ENCODE measurements at places on chromosomes 4 and X.

DNA sequence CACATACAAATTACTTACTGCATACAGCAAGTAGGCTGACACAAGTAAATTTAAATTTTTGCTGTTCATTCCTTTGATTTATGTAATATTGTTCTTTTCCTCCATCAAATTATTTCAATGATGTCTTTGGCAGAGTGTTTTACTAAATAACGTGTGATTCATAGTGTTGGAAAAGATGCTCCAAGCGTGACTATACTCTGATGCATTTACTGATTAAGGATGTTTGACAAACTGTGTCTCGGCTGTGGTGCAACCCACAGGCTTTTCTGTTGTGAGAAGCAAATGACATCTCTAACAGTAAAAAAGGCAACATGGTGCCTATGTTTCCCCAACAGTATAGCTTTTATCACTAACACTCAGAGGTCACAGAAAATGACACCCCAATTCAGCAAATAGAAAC is 540.9 kb downstream of the PPP4R3C start:
- DNase-seq: no peak

GRCh38 chr4:120714417-120715010 is 208.0 kb downstream of the PRDM5 start:
- DNase-seq: no peak

DNA sequence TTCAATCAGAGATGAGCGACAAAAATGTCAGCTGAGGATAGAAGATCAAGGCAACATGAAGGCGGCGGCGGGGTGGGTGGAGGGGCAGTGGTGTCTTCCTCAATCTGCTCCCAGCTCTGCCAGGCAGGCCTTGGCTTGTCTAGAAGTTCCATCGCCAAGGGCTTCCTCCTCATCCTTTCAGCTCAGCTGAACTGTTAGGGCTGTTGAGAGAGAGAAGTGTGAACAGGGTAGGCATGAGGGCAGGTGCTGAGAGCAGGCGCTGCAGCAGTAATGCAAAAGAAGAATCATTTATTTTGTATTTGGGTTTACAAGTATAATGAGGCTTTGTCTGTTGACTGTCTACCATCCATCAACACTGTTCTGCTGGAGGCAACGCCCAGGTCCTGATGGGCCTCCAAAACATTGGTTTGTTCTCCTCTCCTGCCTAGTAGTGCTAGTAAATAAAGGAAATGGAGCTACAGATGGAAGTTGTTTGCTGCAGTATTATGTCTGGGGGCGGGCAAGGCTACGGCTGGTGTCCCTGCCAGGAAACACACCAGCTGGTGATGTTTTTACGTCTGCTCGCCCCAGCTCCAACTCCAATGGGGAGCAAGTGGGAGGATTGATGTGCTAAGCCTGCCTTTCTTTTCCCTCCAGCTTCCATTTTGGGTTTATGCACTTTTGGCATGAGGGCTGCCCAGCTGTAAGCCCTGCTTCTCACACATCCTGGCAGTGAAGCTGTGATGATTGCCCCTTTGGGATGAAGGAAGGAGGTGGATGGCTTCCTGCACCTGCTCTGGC is 139.4 kb upstream of the BOD1L1 start:
- DNase-seq: no peak

DNA sequence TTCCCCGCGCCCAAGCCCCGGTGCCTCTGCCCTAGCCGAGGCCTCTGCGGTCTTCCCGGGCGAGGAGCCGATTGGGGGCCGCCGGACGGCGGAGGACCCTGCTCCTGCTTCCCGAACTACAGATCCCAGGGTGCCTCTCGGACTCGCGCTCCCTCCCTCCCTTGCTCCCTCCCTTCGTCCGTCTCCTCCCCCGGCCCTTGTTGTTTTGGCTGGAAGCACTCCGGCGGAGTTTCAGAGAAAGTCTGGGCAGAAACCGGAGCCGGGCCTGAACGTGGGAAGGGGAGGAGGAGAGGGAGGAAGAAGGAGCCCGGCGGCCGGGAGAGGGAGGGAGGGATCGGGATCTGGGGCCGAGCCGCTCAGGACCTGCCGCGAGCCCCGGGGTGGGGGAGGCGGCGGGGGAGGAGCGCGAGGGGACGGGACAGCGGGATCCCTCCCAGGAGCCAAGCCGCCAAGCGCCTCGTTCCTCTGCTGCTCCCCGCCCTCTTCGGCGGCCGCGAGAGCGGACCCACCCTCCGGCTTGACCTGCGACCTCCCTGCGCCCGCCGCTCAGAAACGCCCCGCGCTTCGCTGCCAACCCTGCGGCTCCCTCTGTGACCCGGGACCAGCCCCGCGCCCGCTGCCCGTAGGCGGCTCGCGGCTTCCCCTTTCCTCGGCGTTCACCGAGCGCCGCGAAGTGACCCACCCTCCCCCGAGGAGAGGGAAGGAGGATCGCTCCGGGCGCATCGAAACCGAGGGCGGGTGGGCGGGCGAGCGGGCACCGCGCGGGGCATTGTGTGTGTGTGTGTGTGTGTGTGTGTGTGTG is 496 bp upstream of the GAB1 start:
- peak; percentile 95 for DNase-seq

GRCh38 chr4:8819473-8820177 is 52.0 kb downstream of the HMX1 start:
- peak; percentile 80 for DNase-seq

GRCh38 chrX:22629105-22629725 is 356.5 kb downstream of the CBLL2 start:
- DNase-seq: no peak

GRCh38 chr4:109912706-109913595 is at the start of gene EGF:
EGF (plus strand) TSS chr4:109912883; CDS start chr4:109913336, 453 bp downstream.
- no peak for DNase-seq

GRCh38 chrX:110519906-110520452 is 161.3 kb downstream of the RTL9 start:
- DNase-seq: no peak
